NCI-H345 (cell line): ENCODE measurements at places on chromosomes 1 and 21.

DNA sequence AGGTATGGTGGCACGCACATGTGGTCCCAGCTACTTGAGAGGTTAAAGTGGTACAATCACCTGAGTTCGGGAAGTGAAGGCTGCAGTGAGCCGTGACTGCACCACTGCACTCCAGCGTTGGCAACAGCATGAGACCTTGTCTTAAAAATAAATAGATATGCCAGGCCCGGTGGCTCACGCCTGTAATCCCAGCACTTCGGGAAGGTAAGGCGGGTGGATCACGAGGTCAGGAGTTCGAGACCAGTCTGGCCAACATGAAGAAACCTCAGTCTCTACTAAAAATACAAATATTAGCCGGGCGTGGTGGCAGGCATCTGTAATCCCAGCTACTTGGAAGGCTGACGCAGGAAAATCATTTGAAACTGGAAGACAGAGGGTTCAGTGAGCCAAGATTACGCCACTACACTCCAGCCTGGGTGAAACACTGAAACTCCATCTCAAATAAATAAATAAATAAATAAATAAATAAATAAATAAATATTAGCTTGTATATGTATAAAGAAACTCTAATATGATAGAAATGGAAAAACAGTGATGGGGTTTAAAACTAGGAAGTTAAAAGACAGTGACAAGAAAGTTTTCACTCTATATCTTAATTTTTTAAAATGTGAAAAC is 18.8 kb downstream of the GATAD2B start:
- DNase-seq: no peak

DNA sequence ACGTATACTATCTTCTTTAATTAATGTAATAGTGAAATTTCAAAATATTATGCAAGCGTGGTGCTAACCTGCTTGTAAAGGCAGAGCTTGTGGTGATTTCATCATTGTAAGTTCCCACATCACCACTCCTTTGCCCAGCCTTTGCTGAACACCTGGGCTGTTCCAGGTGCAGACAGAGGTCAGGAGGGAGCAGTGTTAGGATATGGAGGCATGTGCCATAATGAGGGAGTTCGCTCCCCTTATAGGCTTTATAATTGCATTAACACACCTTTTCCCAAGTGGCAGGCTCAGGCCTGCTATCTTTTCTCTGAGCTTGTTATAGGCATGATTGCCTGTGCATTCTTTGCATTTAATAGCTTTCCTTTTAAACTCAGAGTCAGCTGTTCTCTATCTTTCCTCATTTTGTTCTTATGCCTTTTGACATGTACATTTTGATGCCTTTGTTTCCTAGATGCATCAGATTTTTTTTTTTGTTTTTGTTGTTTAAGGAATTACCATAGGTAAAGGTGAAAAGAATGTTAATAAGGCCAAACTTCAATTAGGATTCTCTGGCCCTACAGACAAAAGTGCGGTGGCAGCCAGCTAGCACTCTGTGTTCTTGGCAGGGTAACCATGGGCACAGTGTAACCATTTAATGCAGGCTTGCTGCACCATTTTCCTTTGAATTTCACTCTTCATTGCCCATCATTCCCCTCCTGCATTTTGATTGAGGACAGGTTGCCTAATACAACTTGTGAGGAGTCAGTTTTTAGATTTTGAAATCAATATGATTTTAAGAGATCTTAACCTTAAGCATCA is 12.6 kb downstream of the NPL start:
- DNase-seq: no peak

DNA sequence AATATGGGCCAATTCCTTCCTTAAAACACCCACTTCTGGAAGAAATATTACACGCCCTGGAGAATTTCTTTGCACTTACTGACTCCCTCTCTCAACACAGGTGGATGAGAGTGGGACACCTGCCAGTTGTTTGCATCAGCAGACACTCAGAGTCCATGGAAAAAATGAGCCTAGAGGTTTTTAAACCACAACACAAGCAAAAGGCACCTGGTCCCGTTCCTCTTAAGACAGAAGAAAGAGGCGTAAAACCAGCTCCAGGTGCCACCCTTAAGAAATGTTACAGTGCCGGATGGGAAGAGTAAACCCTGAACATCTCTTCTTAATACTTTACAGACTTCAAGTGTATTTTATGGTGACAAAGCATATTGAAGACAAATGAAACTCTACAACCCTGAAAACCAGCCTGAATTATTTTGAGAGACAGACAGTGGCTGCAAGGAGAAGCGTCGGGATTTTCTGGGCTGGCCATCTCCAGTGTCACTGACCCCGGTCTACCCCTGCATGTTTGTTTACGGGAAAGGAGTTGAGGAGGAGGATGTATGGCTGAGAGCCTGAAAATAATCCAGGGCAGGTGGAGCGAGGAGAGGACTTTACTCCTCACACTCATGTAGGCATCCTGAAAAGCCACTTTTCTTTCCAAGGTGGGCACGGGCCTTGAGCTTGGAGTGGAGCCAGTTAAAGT is 7.8 kb upstream of the RIPK4 start:
- peak; percentile 31 for DNase-seq

DNA sequence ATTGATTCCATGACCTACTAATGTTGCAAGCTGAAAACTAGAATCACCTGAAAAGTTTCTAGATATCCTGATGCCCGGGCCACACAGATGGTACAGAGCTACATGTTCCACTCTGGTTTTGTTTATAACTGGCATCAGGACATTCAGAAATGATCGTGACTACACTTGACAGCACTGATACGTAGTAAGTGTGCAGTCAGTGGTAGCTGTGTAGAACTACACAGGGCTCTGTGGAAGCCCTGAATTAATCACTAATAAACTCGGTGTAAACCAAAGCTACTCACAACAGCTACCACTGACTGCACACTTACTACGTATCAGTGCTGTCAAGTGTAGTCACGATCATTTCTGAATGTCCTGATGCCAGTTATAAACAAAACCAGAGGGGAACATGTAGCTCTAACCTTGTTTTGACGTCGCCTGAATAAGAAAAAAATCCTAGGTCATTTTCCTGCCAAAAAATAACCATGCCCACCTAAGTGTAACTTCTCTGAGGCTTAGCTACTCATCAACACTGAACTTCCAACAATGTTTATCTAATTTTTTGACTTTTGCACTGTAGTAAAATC is 149.7 kb downstream of the TGFBR3 start:
- DNase-seq: no peak

DNA sequence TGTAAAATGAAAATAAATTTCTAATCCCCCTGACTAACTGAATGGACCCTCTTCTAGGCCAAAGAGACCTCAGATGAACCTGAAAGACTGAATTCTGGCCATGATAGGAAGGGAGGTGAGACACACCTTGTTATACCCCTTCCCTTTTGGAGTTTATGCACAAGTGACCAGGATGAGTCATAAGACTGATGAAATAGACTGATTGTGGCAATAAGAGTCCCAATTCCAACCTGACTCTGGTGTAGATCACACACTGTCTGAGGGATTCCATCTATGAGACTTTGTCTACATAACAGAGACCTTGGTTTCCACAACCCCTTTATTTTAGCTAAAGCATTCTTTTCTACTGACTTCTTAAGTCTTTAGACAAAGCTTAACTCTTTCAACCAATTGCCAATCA is 13.5 kb upstream of the OR2G2 start:
- DNase-seq: no peak

- DNase-seq: peak; percentile 29
Measured at GRCh38 chr1:52633291-52633754, 355 bp downstream of the SHISAL2A start.

- peak; percentile 94 for DNase-seq
Measured at GRCh38 chr1:119829625-119830024, 18.4 kb upstream of the REG4 start.

GRCh38 chr21:33299181-33299752 is 25.5 kb upstream of the IFNAR1 start:
- no peak for DNase-seq

DNA sequence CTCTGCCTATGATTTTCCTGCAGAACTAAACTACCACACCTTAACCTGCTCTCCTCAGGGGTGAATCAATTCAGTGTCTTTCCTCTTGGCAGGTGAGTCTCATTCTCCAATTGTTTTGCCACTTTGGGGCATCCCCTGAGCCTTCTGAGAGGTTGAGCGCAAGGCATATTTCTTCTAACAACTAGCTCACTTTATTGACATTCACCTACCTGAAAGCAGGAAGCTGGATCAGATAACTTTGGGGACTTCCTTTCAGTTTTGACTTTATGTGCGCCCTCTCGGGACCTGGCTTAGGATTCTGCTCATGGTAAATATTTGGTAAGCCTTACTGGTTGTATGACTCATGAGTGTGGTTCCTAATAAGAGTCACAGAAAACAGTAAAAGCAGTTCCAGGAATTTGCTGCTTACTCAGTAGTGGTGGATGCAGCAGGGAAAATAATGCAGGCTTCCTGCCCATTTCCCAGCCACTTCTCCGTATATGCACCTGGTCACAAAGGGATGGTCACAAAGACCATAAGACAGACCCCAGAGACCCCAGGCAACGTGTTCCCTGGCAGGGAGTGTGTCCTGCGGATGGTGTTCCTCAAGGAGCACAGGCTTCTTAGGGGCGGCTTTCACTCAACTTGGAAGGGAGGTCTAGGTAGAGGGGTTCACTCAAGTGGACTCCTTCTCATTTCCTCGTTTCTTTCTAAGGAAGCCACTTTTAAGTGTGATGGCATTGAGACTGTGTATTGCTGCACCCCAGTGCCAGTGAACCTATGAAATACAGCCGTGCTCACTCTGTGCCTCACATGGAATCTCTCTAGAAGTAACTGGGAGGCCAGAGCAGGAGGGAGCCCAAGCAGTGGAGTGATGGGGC is 22.0 kb upstream of the BATF3 start:
- no peak for DNase-seq

GRCh38 chr21:40947713-40948112 is 100.8 kb upstream of the DSCAM start:
- DNase-seq: no peak

- DNase-seq: no peak
Measured at GRCh38 chr1:59687081-59687480, 127.7 kb upstream of the HOOK1 start.

DNA sequence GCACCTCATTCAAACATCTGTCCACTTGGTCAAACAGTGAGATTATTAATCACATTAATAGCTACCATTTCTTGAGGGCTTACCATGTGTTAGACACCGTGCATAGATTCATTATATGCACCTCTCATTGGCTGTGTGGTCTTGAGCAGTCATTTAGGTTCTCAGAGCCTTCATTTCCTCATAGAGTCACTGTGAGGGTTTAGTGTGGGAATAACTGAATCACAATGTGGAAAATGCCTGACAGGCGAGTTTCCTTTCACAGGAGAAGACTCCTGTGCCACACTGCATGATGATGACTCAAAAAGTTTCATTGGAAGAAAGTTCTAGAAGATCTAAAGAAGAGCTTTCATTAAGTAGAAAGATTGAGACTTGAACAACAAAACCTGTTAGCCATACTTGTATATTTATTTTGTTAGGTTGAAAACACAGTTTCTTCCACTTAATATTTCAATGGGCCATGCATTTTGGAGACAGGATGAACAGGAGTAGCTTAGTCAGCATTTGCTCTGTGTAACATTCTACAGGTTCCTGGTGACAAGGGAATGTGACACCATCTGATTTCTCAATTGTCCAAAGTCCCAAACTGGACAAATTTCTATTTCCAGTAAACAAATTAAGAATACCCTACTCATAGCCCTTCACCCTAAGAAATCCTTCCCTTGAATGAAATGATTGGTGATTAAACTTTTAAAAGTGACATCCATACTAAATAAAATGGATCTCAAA is 45.7 kb downstream of the FYB2 start:
- DNase-seq: no peak

DNA sequence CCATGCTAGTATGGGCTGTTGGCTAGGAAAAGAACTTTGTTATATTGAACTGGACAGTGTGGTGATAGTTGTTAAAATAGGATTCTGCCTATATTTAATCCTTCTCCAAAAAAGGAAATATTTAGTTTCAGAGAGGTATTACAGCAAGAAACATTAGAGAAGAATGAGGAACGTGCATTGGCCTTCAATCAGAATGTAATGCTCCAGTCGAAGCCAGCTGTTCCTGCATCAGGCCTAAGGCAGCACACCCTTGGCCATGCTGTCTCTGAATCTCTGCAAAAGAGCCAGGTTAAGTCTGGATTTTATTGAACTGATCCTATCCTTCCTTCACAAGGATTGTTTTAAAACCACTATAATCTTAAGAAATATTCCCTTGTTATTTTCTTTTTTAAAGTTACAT is 35.3 kb upstream of the RALGPS2 start:
- no peak for DNase-seq

DNA sequence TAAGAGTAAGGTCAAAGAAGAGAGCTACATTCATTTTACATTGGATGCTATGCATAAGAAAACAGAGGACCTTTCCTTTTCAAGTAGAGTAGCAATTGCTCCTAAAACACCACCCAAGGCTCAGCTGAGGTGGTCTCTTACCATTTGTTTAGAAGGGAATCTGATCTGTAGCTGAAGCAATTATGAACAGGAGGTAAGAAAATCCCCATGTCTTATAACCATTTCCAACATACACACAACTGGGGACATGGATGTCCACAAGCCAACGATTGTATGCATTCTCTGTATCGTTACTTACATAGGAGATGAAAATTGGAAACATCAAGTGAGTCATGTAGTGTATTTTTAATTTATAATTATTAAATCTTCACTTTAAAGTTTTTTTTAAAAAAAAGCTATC is 132.0 kb downstream of the AKT3 start:
- DNase-seq: no peak

GRCh38 chr1:222852326-222852725 is 37.5 kb downstream of the DISP1 start:
- DNase-seq: no peak

GRCh38 chr1:176575991-176576390 is 113.0 kb downstream of the PAPPA2 start:
- no peak for DNase-seq

- no peak for DNase-seq
Measured at GRCh38 chr21:33244082-33244778, 14.5 kb downstream of the IFNAR2 start.

GRCh38 chr1:213020016-213020415 is 4.3 kb upstream of the ANGEL2 start:
- DNase-seq: no peak

- peak; percentile 22 for DNase-seq
Measured at GRCh38 chr1:109980324-109981003, 4.1 kb upstream of the AHCYL1 start.

- no peak for DNase-seq
Measured at GRCh38 chr1:57770772-57771171, 346.9 kb upstream of the DAB1 start.

DNA sequence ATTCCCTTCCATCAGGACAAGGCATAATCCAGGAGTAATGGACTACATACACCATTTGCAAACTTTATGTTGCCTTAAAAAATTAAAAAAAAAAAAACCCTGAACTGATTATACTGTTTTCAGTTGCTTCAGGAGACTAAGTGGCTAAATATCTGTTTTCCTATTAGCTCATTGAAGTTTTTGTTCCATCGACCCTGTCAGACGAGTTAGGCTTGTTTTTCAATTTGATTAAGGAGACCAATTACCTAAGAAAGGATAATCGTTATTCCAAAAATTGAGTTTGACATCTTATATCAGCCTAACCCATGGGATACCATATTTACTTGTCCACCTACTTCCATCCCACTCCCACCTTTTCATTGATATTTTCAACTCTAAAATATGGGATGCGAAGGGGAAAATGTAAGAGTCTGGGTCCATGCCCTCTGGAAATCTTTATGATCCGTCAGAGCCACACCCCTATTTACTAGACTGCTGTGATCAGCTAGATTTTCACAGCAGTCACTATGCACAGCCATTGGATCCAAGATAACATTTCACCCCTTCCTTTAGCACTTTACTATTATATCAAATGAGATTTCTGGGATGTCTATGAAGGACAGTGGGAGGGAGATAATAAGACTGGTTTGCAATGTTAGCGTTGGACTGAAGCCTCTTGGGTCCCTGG is 41.0 kb downstream of the IL12RB2 start:
- DNase-seq: no peak

- no peak for DNase-seq
Measured at GRCh38 chr21:31279214-31279613, 64.8 kb downstream of the TIAM1 start.
